ENCODE measurements at places on chromosomes 12 and 14.

DNA sequence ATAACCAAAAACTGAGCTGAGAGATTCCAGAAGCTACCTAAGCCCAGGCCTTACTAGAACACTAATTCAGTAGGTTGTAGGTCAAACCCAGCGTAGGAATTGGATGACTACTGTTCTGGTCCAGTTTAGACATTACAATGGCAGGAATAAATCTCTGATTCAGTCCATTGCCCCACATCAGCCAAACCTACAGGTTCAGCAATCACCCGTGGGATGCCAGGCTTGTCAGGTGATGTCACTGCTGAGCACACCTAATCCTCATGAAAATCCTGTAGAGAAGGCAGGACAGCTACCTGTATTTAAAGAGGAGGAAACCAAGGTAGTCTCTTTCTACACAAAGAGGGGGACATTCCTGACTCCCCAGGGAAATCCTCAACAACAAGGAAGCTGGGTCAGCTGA is 63.7 kb downstream of the RFX4 start:
- DNase-seq = no peak

DNA sequence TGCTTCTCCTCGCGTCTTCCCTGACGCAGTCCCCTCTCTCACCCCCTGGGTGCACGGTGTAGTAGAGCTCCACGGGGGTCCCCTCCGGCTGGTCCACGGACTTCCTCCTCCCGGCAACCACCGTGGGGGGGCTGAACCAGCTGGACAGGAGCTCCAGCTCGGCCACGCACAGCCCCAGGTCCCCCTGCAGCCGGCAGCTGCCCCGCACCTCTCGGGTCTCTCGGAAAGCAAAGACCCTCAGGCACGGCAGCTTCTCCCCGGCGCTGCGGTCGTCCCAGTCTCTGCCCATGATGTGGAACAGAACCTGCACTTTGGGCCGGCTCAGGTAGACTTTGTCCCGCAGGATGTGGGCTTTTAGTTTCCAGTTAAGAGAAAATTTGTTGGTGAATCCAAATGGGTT is 203.8 kb downstream of the TMEM132D start:
- no peak for DNase-seq

GRCh38 chr14:31051023-31051422 is 24.8 kb upstream of the STRN3 start:
- DNase-seq = no peak

- DNase-seq = no peak
Observed at GRCh38 chr12:50933459-50934124, 18.8 kb upstream of the HIGD1C start.

- DNase-seq = no peak
Observed at GRCh38 chr12:94433744-94434143, 25.9 kb downstream of the CEP83 start.

- no peak for DNase-seq
Observed at GRCh38 chr12:54734196-54734950, 86.2 kb upstream of the DCD start.

DNA sequence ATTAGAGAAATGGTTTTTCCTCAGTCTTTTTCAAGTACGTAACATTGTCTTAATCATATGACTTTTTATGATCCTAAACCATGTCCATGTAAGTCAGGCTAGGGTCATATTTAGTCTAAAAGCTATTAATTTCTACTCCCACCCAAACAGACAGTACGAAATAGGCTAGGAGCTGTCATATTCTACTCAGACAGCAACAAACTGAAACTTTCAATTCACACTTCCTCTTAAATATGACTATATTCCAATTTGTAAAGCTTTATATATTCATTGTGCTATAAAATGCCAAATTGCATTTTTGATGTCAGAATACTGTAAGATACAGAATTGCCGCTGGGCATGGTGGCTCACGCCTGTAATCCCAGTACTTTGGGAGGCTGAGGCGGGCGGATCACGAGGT is 3.5 kb downstream of the NUP37 start:
- no peak for DNase-seq

- no peak for DNase-seq
Observed at GRCh38 chr12:92992041-92992440, 62.9 kb upstream of the EEA1 start.

DNA sequence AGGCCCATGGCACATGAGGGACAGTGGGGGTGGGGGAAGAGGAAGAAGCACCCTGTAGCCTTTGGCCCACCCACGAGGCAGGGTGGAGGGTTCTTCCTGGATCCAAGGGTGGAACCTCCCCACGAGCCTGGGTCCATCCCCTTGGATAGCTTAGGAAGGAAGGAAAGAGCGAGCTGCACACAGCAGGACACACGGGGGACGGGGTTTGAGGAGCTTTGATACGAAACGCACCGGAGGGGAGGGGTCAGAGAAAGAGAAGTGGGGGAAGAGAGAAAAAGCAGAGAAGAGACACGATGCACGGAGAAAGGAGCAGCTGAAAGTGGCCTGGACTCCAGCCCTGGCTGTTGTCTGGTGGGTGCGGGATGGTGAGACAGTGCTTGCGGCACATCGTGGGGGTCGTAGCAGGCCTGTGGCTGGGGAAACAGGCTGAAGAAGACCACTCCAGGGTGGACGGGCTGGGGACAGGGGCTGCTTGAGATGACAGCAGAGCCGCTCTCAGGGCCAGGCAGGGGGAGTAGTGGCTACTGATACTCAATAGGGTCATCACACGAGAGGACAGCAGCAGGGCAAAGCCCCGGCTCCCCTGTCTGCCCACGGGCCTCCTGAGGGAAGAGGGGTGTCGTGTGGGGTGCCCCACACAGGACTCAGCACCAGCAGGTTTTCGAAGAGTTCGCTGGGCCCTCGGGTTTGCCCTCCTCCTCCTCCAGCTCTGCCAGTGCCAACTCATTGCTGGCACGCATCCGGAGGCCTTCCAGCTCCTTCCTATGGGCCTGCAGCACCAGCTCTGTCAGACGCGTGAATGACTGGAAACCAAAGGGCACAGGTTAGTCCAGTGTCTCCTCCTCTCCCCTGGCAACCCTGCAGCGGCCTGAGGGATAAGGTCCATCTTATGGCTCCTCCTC is 5.4 kb upstream of the GPX2 start:
- DNase-seq = no peak

- DNase-seq = no peak
Observed at GRCh38 chr12:65685514-65685913, 138.8 kb upstream of the HMGA2 start.

DNA sequence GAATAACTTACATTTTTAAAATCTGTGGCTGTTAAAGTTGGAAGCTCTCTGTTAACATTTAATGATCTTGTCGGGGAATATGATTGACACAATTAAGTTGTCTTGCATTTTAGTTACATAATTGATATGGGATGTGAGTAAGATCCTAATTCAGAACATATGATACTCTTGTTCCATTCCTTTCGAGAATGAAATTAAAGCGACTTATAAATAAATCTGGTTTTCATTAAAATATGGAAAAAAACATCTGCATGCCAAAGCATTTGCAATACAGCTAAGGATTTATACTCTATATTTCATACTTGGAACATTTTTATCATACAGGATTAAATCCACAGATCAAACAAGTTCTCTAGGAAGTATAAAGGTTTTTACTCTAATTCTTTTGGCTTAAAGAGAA is 52.0 kb downstream of the SLC38A6 start:
- DNase-seq = no peak

GRCh38 chr14:91253795-91254323 is 9.4 kb upstream of the GPR68 start:
- DNase-seq = no peak

- no peak for DNase-seq
Observed at GRCh38 chr12:91194500-91194899, 11.9 kb upstream of the DCN start.

DNA sequence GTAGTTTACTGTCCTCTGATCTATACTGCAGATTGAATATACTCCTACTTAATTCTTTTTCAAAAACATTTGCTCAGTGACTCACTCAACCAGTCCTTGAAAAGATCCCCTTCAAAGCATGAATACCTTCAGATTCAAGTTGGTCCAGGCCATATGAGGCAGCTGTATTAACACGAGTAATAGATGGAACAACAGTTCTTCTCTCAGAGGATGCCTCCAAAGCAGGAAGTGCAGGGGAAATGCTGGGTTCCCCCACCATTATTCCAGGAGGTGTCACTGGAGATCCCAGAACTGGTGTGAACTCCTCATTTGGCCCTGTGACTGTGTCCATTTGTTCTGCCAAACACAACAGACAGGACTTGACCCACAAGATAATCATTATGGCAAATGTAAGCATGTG is 20.6 kb downstream of the ARMH4 start:
- DNase-seq = no peak

DNA sequence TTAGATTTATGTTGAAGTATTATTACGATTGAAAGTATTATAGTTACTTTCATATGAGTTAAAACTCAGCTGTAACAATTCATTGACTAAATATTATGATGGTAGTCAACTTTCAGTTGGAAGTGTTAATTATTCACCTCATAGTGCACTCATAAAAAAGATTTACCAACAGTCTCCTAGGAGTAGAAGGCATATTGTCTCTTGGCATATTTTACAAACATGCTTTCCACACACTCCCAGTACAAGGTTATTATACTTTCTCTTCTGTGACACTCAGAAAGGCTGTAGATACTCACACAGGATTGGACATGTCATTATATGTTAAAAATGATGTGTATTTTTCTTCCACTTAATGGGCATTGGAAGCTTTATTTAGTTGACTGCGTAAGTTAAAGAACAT is 147.1 kb downstream of the NPAS3 start:
- DNase-seq = no peak

DNA sequence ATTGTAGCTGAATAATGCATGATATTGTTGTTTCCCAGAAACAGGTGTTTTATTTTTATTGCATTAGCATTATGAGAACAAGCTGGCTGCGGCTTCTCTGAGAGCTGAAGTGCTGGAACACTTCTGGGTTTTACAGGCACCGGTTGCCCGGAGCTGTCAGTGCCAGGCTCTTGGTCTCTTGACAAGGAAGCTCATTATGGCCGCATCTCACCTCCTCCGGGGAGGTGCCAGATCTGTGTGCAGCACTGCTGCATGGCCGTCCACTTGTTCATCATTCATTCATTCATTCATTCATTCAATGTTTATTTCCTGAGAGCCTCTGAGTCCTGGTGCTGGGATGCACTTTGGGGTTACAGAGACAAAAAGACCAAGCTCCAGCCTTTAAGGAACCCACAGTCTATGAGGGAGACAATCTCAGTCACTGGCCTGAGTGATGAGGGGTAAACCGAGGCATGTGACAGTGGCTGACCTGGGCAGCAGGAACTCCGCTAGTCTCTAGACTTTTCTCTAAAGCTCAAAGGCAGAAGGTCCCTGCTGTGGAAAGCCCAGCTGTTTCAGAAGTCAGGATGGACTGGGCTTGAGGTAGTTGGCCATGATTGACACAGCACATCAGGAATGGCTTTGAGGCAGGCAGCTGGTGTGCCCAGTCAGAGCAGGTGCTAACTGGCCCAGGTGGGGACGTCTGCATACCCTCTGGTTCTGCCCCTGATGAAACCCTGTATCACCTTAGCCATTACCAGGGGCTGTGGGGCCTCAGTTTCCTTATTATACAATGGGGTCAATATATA is 181.0 kb downstream of the ADGRD1 start:
- no peak for DNase-seq

DNA sequence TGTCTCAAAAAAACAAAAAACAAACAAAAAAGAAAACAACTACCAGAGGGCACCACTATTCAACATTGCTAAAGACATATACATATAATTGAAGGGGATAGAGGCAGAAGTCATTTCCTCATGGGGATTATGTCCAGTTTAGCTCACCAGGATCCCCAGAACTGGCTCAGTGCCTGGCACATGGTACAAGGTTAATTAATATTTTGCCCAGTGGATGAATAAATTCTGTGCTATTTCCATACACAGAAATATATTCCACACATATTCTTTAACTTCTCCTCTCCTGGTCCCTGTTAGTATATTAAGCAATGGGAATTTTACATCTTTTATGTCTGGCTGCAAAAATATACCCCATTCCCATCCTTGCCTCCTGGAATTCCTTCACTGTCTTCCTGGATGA is 6.7 kb downstream of the FOS start:
- no peak for DNase-seq

DNA sequence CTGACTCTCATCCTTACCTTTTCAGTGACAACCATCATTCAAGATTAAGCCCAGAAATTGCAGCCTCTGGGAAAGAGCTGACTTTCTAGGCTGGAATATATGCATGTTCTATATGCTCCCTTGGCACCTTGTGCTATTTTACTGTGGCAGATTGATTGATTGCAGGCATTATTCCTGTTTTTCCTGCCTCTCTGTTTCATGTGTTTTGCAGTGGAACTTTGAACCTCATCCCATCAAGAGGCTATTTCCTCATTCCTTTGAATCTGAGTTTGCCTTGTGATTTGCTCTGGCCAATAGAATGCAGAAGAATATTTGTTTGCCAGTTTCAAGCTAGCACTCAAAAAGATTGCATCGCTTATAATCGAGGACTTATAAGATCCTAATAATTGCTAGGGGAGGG is 174.8 kb upstream of the DCN start:
- DNase-seq = no peak

DNA sequence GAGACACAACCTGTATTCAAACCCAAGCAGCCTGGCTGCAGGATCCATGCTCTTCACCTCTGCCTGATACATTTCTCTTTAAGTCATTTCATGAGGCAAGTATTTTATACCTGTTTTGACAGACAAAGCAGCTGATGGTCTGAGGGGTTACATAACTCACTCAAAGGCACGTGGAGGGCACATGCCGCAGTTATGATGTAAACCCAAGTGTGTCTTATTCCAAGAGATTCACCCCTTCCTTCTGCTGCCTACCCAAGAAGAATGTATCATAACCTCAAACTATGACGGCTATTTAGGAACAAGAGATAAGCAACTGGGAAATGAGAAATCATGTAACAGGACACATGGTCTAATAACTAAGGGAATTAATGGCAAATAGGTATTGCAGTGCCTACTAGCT is 329.8 kb upstream of the TMPO start:
- no peak for DNase-seq

GRCh38 chr14:101478796-101479410 is 82.4 kb upstream of the DIO3 start:
- DNase-seq = no peak
